ENCODE measurements at places on chromosomes 6 and 20. TPM values are rescaled to one million over a fixed set of nuclear protein-coding genes. Genes with fewer than 3 reads are reported as not detected.

Gene NXT1
- 41.1 TPM for total RNA-seq

Gene REV3L
- total RNA-seq = 24.4 TPM

Gene AKAP7
- total RNA-seq = 17.1 TPM

Gene MYBL2
- total RNA-seq = not detected

Gene BPIFB1
- not detected for total RNA-seq

Gene KDM1B
- 9.3 TPM for total RNA-seq

DNA sequence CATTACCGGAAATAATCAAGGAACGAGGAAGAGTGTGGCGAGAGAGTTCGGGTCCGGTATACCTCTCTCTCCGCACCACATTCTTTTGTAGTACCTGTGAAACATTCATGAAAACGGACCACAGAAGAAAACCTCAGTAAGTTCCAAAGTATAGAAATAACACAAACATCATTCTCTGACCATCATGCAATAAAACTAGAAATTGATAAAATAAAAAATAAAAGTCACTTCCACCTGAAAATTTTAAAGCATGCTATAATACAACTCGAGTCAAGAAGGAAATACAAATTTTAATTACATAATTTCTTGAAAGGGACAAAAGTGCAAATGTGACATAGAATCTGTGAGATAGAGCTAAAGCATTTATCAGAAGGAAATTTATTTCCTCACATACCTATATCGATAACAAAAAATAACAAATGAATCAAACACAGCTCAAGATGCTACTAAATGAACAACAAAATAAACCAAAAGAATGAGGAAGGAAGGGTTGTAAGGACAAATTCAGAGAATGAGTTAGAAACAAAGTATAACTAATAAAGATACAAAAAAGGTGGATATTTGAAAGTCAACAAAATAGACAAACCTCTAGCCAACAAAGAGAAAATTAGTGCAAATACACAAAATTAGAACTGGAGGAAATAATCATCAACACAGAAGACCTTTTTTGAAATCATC lies 84.2 kb downstream of the TRIM27 start:
- H3K27me3 ChIP-seq = no peaks in the 10 kb centered on the region
- peak overlapping the region; percentile 54 for H3K4me3 ChIP-seq
- H3K36me3 ChIP-seq = no peaks in the 10 kb centered on the region
- peaks cover 1% of the 10 kb centered on the region for H3K4me1 ChIP-seq
- no peak overlapping the region for H3K27ac ChIP-seq
- DNase-seq = no peak

DNA sequence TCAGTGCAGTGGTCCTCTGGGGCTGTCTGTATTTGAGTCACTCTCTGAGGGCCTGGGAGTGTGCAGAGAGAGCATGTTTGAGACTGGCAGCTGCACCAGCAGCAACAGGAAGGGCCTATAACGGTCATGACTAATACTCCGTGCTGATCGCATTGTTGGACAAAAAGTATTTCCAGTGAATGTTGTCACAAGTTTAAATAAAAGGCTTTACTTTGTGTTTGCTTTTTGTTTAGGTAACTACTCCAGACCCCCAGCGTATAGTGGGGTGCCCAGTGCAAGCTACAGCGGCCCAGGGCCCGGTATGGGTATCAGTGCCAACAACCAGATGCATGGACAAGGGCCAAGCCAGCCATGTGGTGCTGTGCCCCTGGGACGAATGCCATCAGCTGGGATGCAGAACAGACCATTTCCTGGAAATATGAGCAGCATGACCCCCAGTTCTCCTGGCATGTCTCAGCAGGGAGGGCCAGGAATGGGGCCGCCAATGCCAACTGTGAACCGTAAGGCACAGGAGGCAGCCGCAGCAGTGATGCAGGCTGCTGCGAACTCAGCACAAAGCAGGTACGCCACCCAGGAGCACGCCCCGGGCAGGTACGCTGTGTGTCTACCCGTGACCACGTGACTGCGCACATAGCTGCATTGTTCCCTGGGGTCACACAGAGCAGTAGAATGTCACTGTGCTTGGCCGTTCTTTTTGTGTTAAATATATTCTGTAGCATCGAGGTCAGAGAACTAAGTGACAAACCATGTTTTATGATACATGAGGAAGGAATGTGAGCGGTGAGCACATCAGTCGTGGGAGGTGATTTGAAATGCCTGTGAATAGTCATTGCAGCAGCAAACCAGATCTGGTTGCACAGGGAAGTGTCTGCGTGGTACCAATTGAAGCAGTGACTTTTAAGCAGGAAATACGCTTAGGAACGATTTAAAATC lies 174.7 kb downstream of the TMEM242 start:
- H3K36me3 ChIP-seq = no peaks in the 10 kb centered on the region
- no peak for DNase-seq
- H3K4me3 ChIP-seq = no peak overlapping the region
- H3K27me3 ChIP-seq = no peaks in the 10 kb centered on the region
- peaks cover 25% of the 10 kb centered on the region for H3K4me1 ChIP-seq

GRCh38 chr6:100167585-100167984 lies 173.6 kb upstream of the MCHR2 start:
- H3K36me3 ChIP-seq = no peaks in the 10 kb centered on the region
- H3K27me3 ChIP-seq = no peaks in the 10 kb centered on the region
- no peak for DNase-seq
- H3K4me1 ChIP-seq = no peaks in the 10 kb centered on the region
- H3K27ac ChIP-seq = no peak overlapping the region
- no peak overlapping the region for H3K4me3 ChIP-seq

GRCh38 chr6:75213112-75213511 lies 7.3 kb upstream of the COL12A1 start:
- peaks cover 5% of the 10 kb centered on the region for H3K4me1 ChIP-seq
- H3K27ac ChIP-seq = no peak overlapping the region
- no peaks in the 10 kb centered on the region for H3K36me3 ChIP-seq
- H3K27me3 ChIP-seq = no peaks in the 10 kb centered on the region
- DNase-seq = no peak
- H3K4me3 ChIP-seq = no peak overlapping the region

GRCh38 chr6:116221067-116221466 lies 32.8 kb downstream of the TSPYL4 start:
- H3K36me3 ChIP-seq = no peaks in the 10 kb centered on the region
- DNase-seq = no peak
- H3K4me1 ChIP-seq = no peaks in the 10 kb centered on the region
- no peaks in the 10 kb centered on the region for H3K27me3 ChIP-seq

GRCh38 chr6:25481267-25481666 lies 170.7 kb upstream of the SCGN start:
- no peak overlapping the region for H3K27ac ChIP-seq
- H3K36me3 ChIP-seq = no peaks in the 10 kb centered on the region
- no peaks in the 10 kb centered on the region for H3K27me3 ChIP-seq
- no peak for DNase-seq
- no peaks in the 10 kb centered on the region for H3K4me1 ChIP-seq
- H3K4me3 ChIP-seq = no peak overlapping the region

DNA sequence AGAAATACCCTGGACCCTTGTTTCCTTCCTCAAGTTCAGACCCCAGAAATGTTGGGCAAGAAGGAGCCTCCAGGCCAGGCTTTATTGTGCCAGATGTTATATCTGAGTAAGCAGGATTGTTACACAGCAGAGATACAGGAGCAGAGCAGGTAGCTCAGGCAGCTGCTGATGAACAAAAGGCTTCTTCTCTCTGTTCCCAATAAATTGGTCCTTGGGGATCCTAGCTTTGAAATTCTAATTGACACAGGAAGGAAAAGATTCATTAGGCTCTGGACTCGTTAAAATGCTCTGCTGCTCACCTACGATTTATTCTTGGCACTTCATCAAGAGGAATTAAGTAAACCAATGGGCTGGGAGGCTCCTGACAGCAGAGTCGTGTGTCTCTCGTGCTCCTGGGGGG lies 54.2 kb downstream of the RALY start:
- H3K27ac ChIP-seq = no peak overlapping the region
- H3K36me3 ChIP-seq = no peaks in the 10 kb centered on the region
- H3K27me3 ChIP-seq = no peaks in the 10 kb centered on the region
- DNase-seq = no peak

DNA sequence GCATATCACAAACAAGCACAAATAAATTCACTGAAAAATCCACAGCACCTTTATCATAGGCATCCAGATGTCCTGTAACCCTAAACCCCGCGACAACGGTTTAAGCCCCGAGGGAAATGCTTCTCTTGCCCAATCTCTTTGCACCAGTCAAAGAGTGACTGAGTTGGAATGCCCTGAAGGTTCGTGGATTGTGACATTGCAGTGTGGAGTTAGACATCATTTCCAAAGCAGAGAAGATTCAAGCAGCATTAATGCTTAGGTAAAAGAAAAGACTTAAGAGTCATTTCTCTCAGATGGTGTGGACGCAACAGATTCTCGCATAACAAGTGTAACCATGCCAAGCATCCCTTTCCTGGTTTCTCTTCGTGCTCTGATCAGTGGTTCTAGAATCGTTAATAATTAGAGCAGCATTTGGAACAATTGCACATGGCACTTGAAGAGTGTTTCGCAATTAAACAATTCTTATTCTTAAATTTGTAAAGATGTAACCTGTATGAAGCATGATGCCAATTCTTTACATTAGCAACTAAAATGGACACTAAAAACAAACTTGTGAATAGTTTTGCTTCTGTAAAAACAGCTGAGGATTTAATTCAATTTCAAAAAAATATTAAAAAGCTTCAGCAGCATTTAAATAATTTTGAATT lies 121.6 kb downstream of the HIVEP2 start:
- no peaks in the 10 kb centered on the region for H3K36me3 ChIP-seq
- H3K4me3 ChIP-seq = no peak overlapping the region
- no peaks in the 10 kb centered on the region for H3K27me3 ChIP-seq
- H3K27ac ChIP-seq = no peak overlapping the region

- no peaks in the 10 kb centered on the region for H3K36me3 ChIP-seq
- no peak overlapping the region for H3K27ac ChIP-seq
- no peak overlapping the region for H3K4me3 ChIP-seq
- DNase-seq = no peak
- no peaks in the 10 kb centered on the region for H3K27me3 ChIP-seq
Measured at GRCh38 chr20:39825950-39826349, 863.1 kb downstream of the MAFB start.

- no peaks in the 10 kb centered on the region for H3K36me3 ChIP-seq
- no peak overlapping the region for H3K4me3 ChIP-seq
- no peaks in the 10 kb centered on the region for H3K27me3 ChIP-seq
- peaks cover 8% of the 10 kb centered on the region for H3K4me1 ChIP-seq
Measured at GRCh38 chr6:110617057-110617456, 140.6 kb upstream of the SLC22A16 start.

- no peak overlapping the region for H3K4me3 ChIP-seq
- no peak overlapping the region for H3K27ac ChIP-seq
- DNase-seq = no peak
Measured at GRCh38 chr6:127606131-127606562, 29.2 kb downstream of the C6orf58 start.
